Upper lobe of right lung (tissue), 1 donor: ENCODE measurements at places on chromosomes 5 and 9. TPM values are rescaled to one million over a fixed set of nuclear protein-coding genes. Genes with fewer than 3 reads are reported as not detected.

The MLANA gene
- not detected for total RNA-seq

The TNFSF15 gene
- 8.5 TPM for total RNA-seq

The DBH gene
- total RNA-seq = not detected

The IFNA21 gene
- not detected for total RNA-seq

The COQ4 gene
- total RNA-seq = 31.0 TPM

The PCAT7 gene
- total RNA-seq = 0.35 TPM

GRCh38 chr5:65248896-65249295, 232.8 kb downstream of the ADAMTS6 start:
- H3K27me3 ChIP-seq = no peaks in the 10 kb centered on the region
- H3K36me3 ChIP-seq = no peaks in the 10 kb centered on the region
- DNase-seq = no peak
- no peak overlapping the region for H3K4me3 ChIP-seq
- H3K4me1 ChIP-seq = no peaks in the 10 kb centered on the region

GRCh38 chr9:135340143-135340655, 139.4 kb upstream of the PPP1R26 start:
- no peaks in the 10 kb centered on the region for H3K36me3 ChIP-seq
- H3K4me3 ChIP-seq = no peak overlapping the region
- H3K27ac ChIP-seq = no peak overlapping the region
- H3K27me3 ChIP-seq = peaks cover 9% of the 10 kb centered on the region
- no peaks in the 10 kb centered on the region for H3K4me1 ChIP-seq

DNA sequence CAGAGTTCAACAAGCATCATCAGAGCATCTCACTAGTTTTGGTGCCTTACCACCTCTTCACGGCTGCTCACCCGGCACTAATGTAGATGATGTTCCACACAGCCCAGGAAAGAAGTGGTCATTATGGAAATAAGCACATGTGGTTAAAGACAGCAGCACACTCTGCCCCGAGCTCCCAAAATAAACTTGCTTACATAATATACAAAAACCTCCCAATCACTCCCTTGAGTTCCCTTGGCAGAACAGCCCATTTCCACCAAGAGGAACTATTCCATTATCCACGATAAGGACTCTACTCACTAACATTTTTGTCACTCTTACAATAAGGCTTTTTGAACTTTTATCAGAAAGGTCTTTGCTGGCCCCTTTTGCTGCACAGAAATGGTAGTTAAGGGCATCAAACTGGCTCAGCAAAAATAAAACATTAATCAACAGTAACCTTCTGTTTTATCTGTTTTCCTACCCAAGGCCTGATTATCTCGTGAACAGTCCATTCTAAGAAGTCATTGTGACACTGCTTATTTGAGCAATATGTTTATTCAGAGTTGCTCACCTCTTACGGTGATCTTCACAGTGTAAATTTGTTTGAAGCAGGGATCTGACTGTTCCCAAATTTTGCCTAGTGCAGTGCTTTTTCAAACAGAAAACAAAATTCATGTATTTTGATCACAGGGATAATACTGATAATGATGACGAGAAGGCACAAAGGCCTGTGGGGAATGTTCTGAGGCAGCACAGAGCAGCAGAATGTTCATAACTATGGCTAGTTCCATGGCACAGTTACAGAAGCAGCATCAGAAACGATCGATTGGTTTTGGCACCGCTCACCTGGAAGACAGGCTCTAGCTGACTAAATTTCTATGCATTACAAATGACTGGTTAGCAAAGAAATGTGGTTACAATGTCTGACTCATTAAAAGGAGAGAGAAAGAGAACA, 399.8 kb upstream of the PIK3R1 start:
- no peaks in the 10 kb centered on the region for H3K36me3 ChIP-seq
- no peak for DNase-seq
- H3K27me3 ChIP-seq = no peaks in the 10 kb centered on the region

DNA sequence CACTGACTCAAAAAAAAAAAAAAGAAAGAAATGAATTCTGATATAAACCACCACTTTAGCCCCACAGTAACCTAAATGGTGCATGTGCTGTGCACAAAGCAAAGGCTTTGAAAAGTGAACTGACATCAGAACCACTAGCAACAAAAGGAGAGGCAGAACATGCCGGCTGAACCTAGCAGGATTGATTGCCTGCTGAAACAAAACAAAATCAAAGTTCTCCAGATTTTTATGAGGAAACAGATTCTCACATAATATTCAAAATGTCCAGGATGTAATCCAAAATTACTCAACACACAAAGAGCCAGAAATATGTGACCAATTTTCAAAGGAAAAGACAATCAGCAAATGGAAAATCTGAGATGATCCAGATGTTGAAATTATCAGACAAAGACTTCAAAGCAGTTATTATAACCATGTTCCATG, 37.9 kb downstream of the UBTD2 start:
- no peaks in the 10 kb centered on the region for H3K36me3 ChIP-seq
- no peaks in the 10 kb centered on the region for H3K27me3 ChIP-seq
- H3K4me3 ChIP-seq = no peak overlapping the region
- H3K4me1 ChIP-seq = no peaks in the 10 kb centered on the region
- no peak for DNase-seq

DNA sequence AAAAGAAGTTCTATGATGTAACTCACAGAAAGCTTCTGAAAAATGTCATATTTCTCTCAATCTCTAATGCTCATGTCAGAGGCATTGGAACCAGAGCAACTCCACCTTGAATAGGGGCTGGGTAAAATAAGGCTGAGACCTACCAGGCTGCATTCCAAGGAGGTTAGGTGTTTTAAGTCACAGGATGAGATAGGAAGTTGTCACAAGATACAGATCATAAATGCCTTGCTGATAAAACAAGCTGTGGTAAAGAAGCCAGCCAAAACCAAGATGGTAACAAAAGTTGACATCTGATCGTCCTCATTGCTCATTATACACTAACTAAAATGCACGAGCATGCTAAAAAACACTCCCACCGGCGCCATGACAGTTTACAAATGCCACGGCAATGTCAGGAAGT, 411.1 kb upstream of the GRIA1 start:
- H3K4me3 ChIP-seq = no peak overlapping the region
- H3K27ac ChIP-seq = no peak overlapping the region
- DNase-seq = no peak

- no peaks in the 10 kb centered on the region for H3K27me3 ChIP-seq
- H3K36me3 ChIP-seq = no peaks in the 10 kb centered on the region
- H3K27ac ChIP-seq = no peak overlapping the region
- DNase-seq = no peak
Observed at GRCh38 chr5:26690511-26690910, 347.9 kb downstream of the CDH9 start.

GRCh38 chr5:78858364-78858763, 126.7 kb downstream of the ARSB start:
- no peaks in the 10 kb centered on the region for H3K36me3 ChIP-seq
- no peak for DNase-seq
- no peaks in the 10 kb centered on the region for H3K4me1 ChIP-seq
- no peak overlapping the region for H3K27ac ChIP-seq
- no peaks in the 10 kb centered on the region for H3K27me3 ChIP-seq
- no peak overlapping the region for H3K4me3 ChIP-seq

- H3K4me3 ChIP-seq = peak overlapping the region; percentile 15
- H3K4me1 ChIP-seq = no peaks in the 10 kb centered on the region
- no peaks in the 10 kb centered on the region for H3K36me3 ChIP-seq
- H3K27me3 ChIP-seq = no peaks in the 10 kb centered on the region
Observed at GRCh38 chr5:60280943-60281342, 387.4 kb upstream of the PDE4D start.

DNA sequence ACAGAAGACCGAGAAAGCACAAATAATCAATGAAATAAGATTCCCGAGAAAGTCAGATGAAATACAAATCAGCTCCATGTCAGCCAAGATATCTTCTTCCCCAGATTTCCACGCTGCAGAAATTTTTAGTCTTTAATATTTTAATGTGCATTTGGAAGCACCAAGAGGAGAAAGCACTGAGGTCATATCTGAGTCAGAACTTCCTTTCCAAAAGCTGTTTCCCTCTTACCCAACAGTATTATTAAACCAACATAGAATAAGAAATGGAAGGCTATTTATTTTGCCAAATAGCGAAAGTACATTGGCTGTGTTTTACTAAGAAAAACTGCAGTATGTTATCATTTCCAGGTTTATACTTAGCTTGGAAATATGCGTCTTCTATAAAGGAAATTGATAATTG, 772.1 kb upstream of the CDH9 start:
- no peaks in the 10 kb centered on the region for H3K4me1 ChIP-seq
- no peak for DNase-seq

GRCh38 chr9:33698267-33698666, 97.1 kb upstream of the PRSS3 start:
- no peaks in the 10 kb centered on the region for H3K27me3 ChIP-seq
- no peaks in the 10 kb centered on the region for H3K4me1 ChIP-seq
- no peak overlapping the region for H3K27ac ChIP-seq

- DNase-seq = no peak
- H3K27ac ChIP-seq = no peak overlapping the region
- no peaks in the 10 kb centered on the region for H3K27me3 ChIP-seq
- no peak overlapping the region for H3K4me3 ChIP-seq
- H3K36me3 ChIP-seq = no peaks in the 10 kb centered on the region
- no peaks in the 10 kb centered on the region for H3K4me1 ChIP-seq
Observed at GRCh38 chr5:56757077-56757476, 58.3 kb upstream of the MAP3K1 start.

DNA sequence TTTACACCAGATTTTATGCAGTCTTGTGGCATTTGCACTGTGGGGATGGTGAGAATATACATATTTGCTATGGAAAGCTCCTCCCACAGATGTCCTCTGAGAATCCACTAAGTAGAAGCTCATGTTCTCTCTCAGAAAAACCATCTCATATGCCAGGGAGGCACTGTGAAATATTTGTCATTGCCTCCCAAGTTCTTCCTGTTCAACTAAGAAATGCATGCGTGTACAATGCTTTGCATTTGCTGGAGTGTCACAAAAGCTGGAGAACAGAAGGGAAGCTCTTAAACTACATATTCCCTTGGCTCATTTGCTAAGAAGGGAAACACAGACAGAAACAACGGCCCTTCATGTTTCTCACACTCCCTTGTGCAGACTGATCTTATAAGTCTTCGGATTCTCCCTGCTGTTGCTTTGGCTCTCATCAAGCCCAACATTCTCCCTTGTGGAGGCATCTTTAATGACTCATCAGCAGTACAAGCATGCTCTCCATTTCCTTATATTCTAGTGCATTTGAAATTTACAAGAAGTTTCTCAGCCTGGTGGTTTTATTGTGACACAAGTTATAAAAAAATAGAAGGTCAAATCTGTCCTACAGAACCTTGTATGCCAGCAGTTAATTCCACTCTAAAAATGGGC, 220.6 kb downstream of the TRIM36 start:
- no peak for DNase-seq
- H3K27ac ChIP-seq = no peak overlapping the region
- no peaks in the 10 kb centered on the region for H3K4me1 ChIP-seq
- no peaks in the 10 kb centered on the region for H3K27me3 ChIP-seq

GRCh38 chr9:136925414-136926153, 19.0 kb downstream of the FBXW5 start:
- peaks cover 38% of the 10 kb centered on the region for H3K36me3 ChIP-seq
- DNase-seq = peak; percentile 59
- no peak overlapping the region for H3K4me3 ChIP-seq
- no peaks in the 10 kb centered on the region for H3K4me1 ChIP-seq
- no peaks in the 10 kb centered on the region for H3K27me3 ChIP-seq
